ENCODE measurements at places on chromosomes 6 and 20.

DNA sequence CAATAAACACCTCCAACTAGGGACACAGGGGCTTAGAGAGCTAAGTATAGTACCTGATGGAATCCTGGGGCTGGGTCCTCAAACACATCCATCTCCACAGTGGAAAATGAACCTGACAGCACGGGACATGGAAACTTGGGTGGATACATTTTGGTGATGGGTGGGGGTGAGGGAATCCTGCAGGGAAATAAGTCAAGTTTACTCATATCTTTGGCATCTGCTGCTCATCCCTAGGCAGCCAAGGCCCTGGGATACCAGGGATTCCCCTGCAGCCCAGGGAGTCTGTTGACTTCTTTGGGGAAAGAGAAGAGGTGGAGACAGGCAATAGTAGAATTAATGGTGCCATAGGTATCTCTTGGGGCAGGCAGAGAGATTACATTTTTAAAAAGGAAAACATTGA is 6.6 kb downstream of the APOBEC2 start:
- no peak for DNase-seq

DNA sequence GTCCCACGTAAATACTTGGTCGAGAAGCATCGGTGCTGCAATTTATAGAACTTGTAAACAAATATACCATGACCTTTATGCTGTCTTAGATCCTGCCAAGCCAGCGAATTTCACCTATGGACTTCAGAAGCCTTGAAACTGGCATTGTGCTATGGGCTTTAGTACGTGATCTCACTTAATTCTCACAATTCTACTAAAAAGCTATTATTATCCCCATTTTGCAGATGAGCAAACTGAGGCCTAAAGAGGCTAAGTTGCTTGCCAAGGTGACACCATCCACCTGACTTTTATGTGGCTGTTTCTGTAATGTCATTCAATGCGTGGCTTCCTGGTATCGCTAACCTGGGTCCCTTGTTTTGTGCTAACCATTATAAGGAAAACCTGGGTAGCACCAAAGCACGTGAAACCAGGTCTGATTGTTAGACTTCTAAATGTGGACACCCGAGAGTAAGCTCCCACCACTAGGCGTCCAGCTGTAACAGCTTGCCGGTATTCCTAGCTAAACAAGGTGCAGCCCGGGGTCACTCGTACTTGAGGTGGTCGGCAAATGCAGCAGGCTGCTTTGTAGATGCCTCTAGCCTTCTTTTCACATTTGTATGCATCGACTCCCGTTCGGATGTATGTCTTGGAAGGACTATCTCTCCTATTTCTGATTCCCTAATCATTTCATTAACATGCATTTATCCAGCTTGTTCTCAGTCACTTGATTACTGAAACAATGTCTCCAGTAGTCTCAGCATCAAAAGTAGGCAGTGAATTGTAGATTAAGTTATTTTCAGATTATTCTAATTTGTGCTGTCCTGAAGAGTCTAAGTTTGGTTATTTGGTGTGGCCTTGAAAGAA is 1.1 kb downstream of the SYNJ2 start:
- peak; percentile 65 for DNase-seq

- DNase-seq, result no peak
Measured at GRCh38 chr6:19788686-19789085, 48.5 kb upstream of the ID4 start.

DNA sequence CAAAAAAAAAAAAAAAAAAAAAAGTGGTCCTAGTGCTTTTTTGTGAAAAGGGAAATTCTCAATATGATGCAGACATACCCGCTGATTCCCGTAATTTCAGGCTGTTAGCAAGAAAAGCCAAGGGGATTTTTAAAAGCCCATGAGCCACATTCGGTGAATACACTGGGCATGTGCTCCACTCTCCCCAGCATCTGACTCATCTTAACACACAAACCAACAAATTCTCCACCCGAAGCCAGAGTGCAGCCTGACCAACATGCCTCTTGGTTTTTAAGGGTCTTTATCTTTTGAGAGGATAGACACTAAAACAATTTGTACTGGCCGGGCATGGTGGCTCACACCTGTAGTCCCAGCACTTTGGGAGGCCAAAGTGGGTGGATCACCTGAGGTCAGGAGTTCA is 45.5 kb upstream of the CD83 start:
- DNase-seq, result no peak

GRCh38 chr6:43076464-43077332 is 584 bp downstream of the PTK7 start:
- DNase-seq, result no peak

- peak; percentile 22 for DNase-seq
Measured at GRCh38 chr20:20386192-20386591, 18.3 kb downstream of the INSM1 start.

DNA sequence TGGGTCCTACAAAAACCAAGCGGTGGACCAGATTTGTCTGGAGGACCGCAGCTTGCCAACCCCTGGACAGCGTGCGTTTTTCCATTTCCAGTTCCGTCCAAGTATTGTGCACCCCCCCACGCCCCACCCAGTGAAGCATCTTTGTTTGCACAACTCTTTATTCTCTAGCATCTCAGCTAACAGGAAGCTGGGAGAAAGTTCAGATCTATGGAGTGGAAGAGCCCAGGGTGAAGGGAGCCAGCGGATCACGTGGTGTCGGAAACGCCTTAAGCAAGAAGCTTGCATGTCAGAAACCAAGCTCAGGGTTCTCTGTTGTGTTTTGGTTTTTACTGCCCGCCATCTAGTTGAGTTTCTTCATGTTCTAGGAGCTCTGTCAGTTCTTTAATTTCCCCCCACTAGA is 29.9 kb downstream of the ARID1B start:
- no peak for DNase-seq

DNA sequence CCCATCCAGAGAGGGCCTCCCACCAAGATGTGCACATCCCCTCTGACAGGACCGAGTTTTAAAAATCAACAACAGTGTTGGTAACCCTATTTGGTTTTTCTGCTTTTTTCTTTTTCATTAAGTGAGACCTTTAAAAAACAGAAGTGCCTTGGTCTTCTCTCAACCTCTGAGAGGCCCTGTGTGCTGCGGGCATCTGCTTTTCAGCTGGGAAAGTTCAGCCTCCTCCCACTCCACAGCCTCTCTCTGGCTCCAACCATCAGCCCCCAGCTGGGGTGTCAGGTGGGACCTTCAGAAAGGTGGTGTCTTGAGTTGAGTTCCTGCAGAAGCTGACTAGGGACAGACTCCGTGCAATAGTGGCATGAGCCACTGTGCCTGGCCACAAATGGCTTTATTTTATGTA is 64.6 kb upstream of the ZMYND8 start:
- no peak for DNase-seq

DNA sequence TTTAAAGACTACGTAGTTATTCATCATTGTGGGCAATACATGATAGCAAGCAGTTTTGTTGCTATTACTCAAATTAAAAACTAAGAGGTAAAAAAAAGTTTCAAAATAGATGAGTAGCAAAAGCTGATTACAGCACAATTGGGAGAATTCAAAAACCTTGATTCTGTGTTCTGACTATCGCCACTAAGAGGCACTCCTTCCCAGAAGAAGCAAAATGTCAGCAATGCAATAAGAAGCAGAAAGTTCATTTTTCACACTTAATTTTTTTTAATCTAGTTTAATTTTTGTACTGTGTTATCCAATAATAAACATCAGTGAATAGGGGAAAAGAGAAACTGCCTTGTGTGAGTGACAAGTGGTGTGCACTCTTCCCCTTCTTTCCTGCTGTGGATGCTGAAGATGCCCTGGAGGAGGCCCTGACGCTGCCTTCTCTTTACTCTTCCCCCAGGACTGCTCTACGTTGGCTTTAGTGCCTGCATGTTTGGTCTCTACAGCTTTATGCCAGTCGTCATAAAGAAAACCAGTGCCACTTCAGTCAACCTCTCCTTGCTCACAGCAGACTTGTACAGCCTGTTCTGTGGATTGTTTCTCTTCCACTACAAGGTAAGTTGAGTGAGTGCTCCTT is 263.2 kb upstream of the PLN start:
- DNase-seq, result no peak

GRCh38 chr6:147000545-147001488 is 203.4 kb upstream of the STXBP5 start:
- no peak for DNase-seq

- no peak for DNase-seq
Measured at GRCh38 chr6:37265860-37266259, 7.9 kb upstream of the TMEM217 start.

DNA sequence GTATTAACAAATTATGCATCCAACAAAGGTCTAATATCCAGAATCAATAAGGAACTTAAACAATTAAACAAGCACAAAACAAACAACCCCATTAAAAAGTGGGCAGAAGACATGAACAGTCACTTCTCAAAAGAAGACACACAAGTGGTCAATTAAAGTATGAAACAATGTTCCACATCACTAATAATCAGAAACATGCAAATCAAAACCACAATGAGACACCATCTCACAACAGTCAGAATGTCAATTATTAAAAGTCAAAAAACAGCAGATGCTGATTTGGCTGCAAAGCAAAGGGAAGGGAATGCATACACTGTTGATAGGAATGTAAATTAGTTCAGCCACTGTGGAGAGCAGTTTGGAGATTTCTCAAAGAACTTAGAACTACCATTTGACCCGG is 129.3 kb downstream of the PFDN4 start:
- DNase-seq, result no peak

DNA sequence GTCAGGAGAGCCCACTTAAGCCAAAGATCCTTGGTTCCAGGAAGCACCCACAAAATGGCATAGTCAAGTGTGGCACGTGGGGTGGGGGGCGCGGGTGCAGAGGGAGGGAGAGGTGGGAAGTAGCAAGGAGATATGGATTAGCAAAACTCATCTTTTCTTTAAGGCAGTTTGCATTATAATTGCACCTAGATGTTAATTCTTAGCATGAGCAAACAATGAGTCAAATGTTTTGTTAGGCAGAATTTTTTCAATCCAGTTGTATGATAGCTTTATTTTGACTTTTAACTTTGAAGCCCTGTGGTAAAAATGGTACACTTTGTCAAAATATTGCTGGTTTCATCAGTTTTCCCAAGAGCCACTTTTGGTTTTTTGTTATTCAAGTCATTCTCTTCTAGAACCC is 15.0 kb downstream of the SCAND1 start:
- no peak for DNase-seq

GRCh38 chr6:139801571-139802321 is 427.3 kb upstream of the CITED2 start:
- no peak for DNase-seq

DNA sequence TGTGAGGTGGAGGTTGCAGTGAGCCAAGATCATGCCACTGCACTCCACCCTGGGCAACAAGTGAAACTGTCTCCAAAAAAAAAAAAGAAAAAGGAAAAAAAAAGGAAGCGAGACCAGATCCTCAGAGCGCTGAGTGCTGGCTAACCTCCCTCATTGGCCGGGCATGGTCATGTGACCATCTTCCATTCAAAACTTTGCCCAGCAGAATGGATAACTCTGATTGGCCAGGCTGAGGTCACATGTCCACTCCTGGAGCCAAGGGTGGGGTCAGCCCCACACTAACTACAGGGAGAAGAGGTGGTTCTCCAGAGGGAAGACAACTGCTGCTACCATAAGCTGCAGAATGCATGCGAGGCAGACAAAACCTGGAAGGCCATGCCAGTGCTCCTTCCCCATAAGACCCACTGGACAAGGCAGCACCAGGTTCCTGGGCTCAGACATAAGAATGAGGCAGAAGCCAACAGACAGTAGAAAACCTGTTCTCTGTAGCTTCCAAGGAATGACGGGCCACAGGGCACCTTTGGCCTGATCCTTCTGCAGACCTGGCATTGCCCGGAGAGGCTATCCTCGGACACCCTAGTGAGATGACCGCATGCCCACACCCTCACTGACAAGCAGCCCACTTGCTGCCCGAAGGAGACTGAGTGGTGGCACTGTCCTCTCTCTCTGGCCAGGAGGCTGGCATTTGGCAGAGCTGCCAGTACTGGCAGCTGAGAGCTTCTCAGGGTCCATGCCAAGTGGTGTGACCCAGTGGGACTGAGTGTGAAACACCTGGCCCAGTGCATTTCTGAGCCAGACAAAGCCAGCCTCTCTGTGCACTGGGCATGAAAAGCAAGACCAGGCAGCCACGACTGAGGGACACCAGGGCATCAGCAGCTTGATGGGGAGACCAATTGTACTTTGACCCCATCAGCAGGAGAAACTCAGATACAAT is 311.9 kb upstream of the SULF2 start:
- peak; percentile 50 for DNase-seq

DNA sequence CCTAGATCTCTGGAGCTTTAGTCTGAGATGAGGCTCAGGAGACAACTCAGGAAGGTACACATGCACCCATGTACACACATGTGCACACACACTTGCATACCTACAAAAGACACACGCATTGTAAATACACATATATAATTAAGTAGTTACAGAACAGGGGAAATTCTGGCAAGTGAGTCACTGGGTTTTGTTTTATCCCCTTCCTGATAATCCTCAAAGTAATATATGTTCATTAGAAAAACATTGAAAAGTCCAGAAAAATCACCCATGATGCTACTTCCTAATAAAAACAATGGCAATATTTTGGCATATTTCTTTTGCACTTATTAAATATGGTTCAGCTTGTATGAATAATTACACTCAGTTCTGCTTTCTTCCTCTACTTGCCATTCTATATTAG is 115.3 kb upstream of the ECI2 start:
- no peak for DNase-seq

GRCh38 chr6:155188707-155189496 is 74.9 kb upstream of the CLDN20 start:
- DNase-seq, result no peak

- DNase-seq, result no peak
Measured at GRCh38 chr6:115396112-115396906, 664.4 kb downstream of the FRK start.

DNA sequence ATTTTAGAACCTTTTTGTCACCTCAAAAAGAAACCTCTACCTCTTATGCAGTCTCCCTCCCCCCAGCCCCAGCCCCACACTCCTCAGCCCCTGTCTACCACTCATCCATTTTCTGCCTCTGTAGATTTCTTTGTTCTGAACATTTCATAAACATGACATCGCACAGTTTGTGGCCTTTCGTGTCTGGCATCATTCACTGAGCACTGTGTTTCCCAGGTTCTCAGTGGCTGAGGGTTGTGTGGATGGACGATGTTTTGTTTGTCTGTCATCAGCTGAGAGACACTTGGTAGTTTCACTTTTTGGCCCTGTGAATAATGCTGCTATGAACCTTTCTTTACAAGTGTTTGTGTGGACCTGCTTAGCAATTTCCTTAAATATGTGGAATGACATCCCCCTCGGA is 64.5 kb downstream of the FAM120B start:
- DNase-seq, result no peak

DNA sequence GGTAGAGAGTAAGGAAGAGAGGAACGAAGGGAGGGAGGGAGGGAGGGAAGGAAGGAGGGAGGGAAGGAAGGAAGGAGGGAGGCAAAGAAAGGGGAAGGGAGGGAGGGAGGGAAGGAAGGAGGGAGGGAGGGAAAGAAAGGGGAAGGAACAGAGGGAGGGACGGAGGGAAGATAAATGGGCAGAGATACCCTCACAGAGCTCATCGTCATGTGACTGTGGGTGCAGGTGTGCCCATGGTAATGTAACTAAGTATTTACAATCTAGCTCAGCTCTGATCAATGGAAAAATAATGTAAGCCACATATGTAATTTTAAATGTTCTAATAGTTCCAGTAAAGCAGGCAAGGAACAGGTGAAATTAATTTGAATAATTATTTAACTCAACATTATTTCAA is 54.7 kb upstream of the FAM83D start:
- DNase-seq, result no peak

GRCh38 chr6:9487128-9487527 is 927.7 kb downstream of the TFAP2A start:
- DNase-seq, result no peak

Measured in activated effector memory CD4-positive, alpha-beta T cell treated with anti-CD3 and anti-CD28 coated beads, Interleukin-2, amount 50 U/mL, for 16 hours (primary cell).